ENCODE measurements at places on chromosomes 1 and 21.
A peak's percentile ranks its signal among the peaks of the same experiment; 100 is the strongest.

DNA sequence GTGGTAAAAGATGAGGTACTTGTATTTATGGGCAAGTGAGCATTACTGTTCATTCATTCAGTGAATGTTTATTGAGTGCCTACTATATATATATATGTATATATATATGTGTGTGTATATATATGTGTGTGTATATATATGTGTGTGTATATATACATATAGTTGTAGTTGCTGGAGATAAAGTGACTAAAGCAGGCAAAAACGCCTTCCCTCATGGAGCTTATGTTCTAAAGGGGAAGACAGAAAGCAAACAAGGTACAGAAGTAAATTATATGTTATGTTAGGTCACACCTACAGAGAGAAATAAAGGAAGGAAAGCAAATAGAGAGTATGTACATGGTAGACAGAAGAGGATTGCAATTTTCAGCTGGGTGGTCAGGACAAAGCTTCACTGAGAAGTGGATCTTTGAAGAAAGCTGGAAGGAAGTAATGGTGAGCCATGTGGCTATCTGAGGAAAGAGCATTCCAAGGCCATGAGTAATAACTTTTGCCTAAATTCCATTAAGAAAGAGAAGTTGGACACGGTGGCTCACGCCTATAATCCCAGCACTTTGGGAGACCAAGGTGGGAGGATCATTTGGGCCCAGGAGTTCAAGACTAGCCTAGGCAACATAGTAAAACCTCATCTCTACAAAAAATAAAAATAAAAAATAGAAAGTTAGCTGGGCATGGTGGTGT is 33.5 kb upstream of the KLF17 start:
- DNase-seq, result peak; percentile 89

GRCh38 chr1:55375617-55376258 is 160.6 kb upstream of the USP24 start:
- DNase-seq, result peak; percentile 45

- peak; percentile 100 for DNase-seq
These were observed 48.7 kb upstream of the COL6A2 start for GRCh38 chr21:46048926-46049889.

DNA sequence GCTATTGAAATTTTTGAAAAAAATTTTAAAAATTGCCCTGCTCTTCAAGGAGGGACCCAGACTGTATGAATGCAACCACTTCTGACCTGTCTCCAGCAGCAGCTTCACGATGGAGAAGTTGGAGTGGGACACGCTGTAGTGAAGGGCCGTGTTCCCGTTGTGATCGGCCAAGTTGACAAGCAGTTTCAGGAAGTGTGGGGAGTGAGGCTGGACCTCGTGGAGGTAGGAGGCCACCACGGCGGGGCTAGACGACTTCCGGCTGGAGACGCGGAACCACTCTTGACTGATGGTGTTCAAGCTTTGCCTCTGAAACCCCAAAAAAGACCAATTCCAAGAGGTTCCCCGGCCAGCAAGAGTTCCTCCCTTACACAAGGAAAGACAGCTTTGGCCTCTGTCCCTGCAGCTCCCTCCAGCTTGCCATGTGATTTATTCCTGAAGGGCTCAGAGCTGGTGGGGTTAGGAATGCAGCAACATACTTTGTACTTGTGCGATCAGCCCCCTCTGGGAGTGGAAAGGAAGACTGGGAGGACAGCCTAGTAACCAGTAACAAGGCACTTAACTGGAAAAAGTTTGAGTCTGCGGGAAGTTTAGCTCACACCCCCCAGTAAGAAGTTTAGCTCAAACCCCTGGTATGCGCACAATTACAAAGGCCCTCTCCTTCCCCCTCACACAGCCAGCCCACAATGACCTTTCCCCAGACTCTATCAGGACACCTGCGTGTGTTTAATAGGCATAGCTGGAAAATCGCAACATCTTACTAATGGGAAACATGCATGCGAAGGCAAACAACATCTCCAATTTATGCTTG is 56.0 kb downstream of the KANK4 start:
- DNase-seq, result no peak

DNA sequence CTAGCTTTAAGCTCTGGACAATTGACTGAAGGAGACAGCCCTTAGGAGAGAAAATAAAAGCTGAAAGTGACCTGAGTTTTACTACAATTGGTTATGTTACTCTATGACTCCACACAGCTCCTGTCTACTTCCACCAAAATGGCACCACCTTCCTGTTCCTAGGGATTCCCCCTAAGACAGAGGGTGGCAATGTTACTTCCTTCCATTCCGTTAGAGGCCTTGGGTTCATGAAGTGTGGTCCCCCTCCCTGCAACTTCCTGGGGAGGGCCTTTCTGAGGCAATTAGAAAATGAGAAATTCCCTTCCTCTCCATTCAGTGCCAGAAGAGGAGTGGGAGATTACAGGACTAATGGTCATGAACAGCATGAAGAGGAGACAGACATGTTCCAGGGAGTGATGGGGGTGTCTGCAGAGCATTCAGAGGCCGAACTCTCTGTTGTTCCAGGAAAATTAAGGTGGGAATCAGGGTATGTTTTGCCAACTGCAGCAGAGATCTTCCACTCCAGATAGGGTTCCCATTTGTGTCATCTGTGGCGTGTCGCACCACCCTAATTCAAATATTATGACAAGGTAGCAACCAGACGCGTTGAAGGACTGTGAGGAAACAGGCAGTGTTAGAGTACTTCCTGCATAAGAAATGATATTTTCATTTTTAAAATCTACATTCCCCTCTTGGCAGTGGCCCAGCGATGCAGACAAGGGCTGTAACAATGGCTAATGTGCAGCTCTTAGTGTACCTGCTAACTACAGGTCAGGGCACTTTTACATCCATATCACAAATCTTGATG is 53.1 kb upstream of the TRIM67 start:
- no peak for DNase-seq

DNA sequence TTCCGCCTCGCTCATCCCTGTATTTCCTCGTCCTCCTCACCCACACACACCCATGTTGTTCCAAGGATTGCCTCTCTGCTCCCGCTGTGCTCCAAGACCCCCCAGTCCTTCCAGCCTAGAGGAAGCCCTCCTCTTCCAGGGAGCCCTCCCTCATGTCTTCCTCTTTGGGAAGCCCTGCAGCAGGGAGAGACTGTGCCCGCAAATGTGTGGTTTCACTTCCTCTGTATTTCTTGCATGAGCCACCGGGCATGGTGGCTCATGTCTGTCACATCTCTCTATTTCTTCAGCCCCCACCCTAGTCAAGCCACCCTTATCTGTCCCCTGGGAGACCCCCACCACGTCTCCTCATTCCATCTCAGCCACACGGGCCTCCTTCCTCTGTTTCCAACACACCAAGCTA is 57.5 kb upstream of the PAX7 start:
- no peak for DNase-seq

GRCh38 chr1:63073309-63074306 is 248.8 kb upstream of the FOXD3 start:
- no peak for DNase-seq

- DNase-seq, result no peak
These were observed 246.4 kb upstream of the LRRC7 start for GRCh38 chr1:69321311-69321710.

DNA sequence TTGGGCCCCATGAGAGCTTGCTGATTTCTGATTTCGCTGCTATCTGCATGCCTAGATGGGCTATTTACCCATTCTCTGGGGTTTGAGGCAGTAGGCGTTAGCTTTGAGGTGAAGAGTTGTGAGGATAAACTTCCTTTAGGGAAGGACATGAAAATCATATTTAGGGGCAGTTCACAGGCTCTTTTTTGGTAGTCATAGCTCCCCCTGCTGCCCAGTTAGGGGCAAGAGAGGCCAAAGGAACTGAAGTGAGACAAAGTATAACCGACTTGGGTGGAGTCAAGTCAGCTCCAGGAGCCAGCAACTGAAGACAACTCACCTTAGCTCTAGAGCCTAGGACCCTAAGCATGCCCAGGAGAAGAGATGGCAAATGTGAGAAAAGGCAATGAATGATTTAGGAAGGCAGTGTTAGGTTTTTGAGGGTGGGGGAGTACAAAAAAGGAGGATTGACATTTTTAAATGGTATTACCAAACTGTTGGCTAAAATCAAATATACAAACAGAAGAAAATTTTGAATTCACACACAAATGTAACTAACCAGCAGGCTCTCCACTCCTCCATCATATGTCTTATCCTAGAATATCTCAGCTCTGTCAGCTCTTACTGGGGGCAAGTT is 625.2 kb downstream of the LMO4 start:
- DNase-seq, result peak; percentile 74

- no peak for DNase-seq
These were observed 46.6 kb downstream of the CRB1 start for GRCh38 chr1:197314682-197315081.

DNA sequence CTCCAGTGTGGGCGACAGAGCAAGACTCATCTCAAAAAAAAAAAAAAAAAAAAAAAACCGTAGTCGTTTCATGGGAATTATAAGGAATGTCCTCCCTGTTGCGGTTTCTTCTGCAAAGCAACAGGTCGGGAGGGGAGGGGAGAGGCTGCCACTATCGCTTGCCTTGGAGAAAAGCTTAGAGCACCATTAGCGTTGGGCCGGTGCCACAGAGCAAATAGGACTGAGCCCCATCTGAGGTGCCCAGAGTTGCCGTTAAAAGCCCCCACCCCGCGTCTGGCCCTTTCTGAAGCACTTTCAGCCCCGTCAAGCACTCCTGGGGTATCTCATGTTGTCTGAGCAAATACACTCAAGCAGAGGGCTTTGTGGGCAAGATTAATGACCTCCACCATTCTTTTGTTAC is 2.2 kb downstream of the RIPPLY3 start:
- DNase-seq, result no peak

- DNase-seq, result no peak
These were observed 63.2 kb downstream of the CASQ2 start for GRCh38 chr1:115705085-115705951.

DNA sequence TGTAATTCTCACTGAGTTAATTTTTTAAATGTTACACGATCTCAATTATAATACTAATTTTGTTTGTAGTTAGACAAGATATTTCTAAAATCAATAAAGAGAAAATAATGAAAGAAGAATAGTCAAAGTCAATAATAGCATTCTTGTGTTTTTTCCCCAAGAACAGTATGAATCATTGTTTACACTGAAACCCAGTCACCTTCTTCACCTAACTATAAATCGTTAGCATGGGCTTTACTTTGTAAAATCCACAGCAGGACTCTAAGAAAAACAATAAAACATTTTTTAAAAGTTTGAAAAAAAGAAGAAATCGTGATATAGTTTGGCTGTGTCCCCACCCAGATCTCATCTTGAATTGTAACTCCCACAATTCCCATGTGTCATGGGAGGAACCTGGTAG is 234.6 kb upstream of the LYPLAL1 start:
- DNase-seq, result no peak

DNA sequence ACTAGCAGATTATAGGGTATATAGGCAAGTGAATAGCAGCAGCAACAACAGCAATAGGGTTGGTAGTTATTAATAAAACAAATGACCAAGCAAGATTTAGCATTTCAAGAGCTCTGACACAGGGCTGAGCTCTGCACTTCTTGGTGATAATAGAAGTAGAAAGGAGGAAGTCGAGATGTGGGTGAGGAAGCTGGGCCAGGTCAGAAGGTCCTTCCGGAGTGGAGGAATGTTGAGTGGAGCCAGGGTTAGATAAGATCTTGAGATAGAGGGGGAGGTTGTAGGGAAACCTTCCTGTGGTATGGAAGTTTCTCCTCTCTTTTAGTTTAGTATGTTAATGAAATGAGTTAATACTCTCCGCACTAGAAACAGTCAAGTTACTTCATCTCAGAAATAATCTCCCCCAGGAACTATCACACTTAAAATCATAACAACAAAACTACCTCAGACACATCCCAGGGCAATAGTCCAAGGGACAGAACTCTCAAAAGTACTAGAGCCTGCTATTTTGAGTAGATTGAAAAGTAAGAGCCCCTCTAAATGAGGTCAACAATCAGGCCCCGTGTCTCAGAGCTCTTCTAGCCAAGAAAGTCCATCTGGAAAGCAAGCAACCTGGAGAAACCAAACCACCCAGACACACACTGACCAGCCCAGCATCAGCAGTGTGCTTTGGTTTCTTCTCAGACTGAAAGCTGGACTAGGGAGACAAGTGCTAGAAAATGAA is 45.4 kb upstream of the ATP1B1 start:
- no peak for DNase-seq

GRCh38 chr21:37530901-37531351 is 164.4 kb downstream of the DYRK1A start:
- no peak for DNase-seq

DNA sequence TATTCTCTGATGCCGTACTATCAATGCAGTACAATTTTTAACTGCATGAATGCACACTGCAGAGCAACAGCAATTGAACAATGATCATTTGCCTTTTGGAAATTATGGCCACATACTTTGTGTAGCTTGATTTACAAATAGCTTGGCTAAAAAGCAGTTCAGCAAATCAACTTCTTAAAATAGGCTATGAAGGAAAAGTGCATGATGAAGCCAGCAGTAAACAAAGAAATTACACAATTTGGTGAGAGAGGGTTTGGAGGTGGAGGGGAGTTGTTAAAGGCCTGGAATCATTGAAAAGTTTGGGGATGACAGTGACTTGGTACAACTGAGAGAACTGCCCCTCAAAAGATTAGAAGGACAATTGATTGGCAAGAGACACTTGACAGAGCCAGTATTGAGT is 6.5 kb downstream of the PIGM start:
- DNase-seq, result no peak

DNA sequence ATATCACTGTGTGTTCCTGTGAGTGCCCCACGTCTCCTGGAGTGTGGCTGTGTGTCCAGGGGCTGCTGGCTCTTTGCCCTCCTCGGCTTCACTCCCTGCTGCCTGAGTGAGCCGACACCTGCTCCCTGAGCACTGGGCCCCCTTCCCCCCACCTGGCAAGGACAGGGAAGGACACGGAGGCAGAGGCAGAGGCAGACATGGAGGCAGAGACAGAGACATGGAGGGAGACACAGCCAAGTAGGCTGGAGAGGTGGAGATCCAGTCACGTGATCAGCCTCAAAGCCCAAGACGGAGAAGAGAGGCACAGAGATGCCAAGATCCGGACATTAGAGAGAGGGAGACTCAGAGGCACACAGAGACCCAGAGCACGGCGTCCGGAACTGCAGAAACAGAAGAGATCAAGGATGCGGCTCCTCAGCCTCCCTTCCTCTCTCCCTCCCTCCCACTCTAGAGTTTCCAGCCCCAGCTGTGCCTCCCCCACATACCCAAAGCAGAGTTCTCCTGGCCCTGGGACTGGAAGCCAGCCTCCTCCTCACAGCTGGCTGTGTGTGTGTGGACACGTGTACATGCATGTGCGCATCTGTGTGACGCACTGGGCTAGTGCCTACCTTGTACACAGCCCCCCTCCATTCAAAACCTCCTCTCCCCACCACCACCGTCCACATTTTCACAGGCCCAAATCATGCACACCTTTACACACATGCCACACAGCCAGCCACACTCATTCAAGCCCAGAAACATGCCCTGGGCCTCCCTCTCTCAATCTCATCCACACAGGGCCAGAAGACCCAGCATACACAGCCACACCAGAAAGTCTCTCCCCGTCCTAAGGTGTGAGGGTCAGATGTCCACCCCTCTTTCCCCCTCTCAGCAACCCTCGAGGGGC is 39.1 kb upstream of the WASF2 start:
- DNase-seq, result no peak

Measured in HCEC 1CT (cell line).